Activated CD4-positive, alpha-beta T cell treated with anti-CD3 and anti-CD28 coated beads, Interleukin-2, Interleukin-6, amounts not matched to agents 100 ng/mL and 50 ng/mL, durations not matched to agents 16 hours and 8 hours (primary cell): ENCODE measurements at places on chromosomes 11 and 22.

DNA sequence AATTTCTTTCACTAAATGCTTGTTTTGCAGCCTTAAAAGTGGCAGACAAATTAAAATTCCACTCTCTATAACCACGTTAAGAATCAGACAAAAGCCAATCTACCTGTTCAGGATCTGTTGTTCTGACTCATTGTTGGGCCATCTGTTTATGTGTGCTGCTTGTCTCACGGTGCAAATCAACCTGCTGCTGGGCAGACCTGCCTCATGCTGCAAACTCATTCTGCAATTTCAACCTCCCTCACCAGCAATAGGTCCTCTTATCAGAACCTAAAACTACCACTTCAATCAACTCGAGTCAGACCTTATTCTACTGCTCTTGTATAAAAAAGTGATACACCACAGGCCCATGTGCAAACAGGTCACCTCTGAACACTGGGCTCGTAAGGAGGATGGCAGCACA is 75.1 kb downstream of the LARGE2 start:
- DNase-seq: no peak

DNA sequence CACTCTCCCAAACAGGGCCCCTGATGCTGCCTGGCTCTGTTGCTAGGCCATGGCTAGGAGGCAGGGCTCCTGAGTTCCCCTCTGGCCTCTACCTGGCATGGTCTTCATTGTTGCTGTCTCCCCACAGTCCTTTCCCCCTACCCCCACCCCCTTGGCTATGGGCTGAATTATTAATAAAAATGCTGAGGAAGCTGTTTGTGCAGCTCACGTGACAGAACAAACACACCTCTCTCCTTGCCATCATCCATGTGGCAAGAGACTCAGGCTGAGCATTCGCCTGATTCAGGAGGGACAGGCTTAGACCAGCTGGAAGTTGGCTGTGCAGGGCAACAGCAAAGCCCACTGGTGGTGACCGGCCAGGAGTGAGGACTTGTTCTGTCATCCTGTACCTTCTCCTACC is 4.2 kb upstream of the SYT7 start:
- DNase-seq: no peak

DNA sequence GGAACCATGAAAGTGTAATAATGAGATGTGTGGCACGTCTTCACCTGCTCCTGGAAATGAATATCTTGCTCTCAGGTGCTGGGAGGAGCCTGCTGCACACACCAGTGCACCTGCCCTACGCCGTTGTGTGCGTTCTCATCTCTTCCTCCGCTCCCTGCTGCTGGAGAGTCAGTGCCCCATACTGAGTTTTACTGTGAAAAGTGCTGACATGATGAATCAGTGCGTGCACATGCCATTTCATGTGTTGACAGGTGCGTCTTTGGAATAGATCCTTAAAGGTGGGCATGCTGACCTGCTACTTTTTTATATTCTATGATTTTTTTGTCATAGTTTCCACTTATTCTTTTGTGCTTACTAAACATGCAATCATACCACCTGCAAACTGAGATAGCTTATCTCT is 1015.8 kb downstream of the BRD1 start:
- DNase-seq: no peak

DNA sequence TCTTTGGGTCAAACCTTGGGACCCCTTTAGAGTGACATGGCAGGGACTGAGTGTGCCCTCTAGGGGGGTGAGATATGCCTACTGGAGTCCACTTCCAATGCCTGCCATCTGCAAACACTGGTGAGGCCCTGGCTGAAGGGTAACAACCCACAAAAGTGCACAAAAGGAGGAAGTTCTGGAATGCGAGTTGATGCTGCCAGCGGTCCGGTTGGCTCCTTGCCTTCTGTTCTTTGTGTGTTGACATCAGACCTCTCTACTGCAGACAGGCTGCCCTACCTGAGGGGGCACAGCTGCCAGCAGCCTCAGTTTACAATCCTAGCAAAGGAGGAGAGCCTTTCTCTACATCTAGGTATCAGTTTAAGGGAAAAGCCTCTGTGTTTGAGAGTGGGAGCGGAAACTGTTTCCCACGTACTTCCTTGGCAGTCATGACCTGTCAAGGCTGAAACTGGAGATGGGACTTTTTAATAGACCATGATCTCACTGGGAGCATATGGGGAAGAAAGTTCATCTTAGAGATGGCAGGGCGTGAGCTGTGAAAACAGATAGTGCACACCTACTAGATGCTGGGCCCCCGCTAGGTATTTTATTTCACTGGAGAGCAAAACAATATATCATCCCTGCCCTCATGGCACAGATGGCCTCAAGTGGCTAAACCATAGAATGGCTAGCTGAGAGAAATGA is 27.2 kb downstream of the BMAL1 start:
- DNase-seq: no peak

DNA sequence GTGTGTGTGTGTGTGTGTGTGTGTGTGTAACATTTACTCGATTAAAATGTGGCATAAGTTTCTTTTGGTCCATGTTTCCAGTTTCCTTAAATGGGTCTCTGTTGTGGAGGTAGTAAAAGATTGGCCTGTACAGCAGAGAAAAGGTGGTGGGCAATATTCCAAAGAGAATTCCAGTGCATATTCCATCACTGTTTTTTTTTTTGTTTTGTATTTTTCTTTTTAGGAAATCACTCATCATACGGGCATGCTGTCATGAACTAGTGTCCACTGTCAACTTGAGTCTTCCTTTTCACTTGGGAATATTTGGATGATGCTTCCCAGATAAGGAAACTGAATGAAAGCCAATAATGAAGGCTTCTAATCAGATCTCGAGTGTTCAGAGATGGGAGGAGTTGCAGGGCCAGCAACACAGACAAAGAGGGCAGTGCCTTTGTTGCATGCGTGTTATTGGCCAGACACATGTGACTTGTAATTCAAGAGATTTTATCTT is 95.2 kb upstream of the PDGFD start:
- DNase-seq: no peak

DNA sequence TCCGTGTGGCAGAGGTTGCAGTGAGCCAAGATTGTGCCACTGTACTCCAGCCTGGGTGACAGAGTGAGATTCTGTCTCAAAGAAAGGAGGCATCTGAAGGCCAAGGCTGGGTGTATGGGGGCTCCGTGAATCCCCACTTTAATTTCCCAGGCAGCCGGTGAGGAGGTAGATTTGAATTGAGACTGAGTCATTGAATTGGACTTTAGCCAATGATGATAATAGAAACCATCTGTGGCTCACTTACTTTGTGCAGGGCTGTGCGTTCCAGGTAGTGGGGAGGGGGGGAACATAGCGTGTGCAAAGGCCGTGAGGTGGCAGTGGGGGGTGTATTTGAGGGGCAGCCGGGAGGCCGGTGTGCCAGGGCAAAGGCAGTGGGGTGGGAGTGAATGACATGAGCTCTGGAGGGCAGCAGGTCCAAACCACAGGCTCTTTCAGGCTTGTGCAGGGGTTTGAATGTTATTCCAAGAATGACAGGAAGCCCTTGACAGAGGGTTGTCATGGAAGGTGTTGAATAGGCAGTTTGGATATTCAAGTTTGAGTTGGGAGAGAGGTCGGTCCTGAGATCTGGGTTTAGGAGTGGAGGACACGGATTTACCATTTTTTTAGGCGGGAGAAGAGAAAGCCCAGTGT is 6.1 kb downstream of the ARHGAP8 start:
- no peak for DNase-seq

DNA sequence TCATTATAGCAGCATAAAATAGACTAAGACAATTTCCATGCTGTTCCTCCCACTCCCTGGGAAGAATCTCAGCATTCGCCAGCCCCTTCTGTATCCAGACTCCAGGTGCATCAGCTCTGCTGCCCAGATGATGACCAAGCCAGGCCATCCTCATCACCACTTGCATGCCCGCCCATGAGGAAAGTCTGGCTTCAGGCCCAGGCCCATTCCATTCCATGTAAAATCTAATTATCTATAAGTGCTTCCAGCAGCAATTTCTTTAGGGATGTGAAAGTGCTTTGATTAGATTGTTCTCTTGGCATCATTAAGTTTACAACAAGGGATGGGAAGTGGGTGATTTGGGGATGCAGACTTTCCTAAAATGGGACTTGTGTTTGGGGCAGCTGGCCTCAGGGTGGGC is 100.3 kb downstream of the INSC start:
- DNase-seq: no peak

GRCh38 chr11:9251311-9251710 is 13.8 kb downstream of the DENND5A start:
- DNase-seq: peak; percentile 45

DNA sequence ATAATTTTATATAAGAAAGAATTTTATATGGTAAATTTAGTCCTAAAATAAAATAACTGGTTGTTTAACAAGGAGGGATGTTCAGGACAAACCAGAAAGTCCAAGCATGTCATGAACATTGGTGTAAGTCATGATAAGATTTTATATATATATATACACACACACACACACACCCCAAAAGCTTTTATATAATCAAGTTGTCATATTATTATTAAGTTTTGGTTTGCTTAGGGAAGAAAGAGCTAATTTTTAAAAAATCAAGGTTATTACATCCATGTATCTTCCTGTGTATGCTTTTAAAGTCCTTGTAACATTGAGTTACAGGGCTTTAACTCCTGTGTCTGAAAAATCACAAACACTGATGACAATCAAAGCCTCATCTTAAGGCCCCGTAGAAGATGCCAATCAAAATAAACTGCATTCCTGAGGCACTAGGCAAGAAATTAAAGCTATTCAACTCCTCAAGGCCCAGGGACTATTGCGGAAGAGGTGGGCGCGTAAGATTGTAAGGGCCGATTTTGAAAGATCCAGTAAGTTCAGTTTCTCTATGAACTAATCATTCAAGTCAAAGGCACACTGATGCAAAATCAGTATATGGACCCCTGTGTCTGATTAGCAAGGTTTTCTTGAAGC is 16.8 kb downstream of the APOL6 start:
- no peak for DNase-seq

DNA sequence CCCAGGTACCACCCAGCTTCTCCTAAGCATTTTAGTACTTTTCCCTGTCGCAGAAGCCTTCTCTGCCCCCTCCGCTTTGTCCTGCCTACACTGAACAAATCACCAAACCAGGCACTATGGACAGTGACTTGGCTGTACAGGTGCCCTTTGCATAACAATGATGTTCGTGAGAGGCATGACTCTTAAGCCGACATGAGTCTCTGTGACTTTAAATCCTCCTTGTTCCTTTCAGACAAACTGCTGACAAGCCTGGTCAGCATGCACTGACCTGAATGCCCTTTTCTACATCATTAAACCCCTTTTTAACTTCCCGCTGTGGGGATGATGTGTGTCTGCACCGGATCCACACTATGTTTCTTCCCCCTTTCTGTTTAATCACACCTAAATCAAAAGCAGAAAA is 16.6 kb downstream of the CAVIN3 start:
- DNase-seq: no peak

DNA sequence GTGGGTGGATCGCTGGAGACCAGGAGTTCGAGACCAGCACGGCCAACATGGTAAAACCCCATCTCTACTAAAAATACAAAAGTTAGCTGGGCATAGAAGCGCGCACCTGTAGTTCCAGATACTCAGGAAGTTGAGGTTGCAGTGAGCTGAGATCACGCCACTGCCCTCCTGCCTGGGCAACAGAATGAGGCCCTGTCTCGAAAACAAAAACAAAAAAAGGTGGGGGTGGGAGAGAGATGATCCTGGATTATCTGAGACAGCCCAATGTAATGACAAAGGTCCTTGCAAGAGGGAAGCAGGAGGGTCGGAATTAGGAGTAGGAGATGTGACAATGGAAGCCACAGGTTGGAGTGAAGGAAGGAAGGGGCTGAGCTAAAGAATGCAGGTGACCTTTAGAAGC is 87.6 kb upstream of the APOA1 start:
- DNase-seq: peak; percentile 33

- no peak for DNase-seq
Measured at GRCh38 chr22:19807914-19808872, 46.5 kb downstream of the GNB1L start.

- no peak for DNase-seq
Measured at GRCh38 chr22:34161431-34162123, 241.3 kb upstream of the LARGE1 start.
